T1000 (cell line): ENCODE measurements at places on chromosomes 3 and 15.

GRCh38 chr15:42073418-42073817 lies 20.9 kb downstream of the PLA2G4D start:
- DNase-seq, result no peak

- DNase-seq, result no peak
Measured at GRCh38 chr3:32401126-32401525, 9.5 kb downstream of the CMTM7 start.

GRCh38 chr15:63683343-63683951 lies 86.3 kb downstream of the FBXL22 start:
- DNase-seq, result no peak

DNA sequence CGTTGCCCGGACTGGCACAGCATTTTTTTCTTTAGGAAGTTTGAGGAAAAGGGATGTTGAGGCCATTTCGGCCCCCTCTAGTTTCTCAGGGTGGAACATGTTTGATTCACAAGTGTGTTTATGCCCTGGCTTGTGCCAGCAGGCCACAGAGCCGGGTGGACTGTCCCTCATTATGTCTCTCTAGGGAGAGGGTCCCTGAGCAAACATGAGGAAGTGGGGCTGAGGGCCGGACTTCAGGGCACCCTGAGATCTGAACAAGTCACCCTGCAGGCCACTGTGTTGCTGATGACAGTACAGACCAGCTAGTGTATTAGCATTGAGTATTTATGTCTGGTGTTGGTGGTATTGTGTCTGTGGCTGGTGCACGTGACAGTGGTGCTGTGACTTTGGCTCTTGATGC lies 34.9 kb downstream of the RNU5B-1 start:
- no peak for DNase-seq

DNA sequence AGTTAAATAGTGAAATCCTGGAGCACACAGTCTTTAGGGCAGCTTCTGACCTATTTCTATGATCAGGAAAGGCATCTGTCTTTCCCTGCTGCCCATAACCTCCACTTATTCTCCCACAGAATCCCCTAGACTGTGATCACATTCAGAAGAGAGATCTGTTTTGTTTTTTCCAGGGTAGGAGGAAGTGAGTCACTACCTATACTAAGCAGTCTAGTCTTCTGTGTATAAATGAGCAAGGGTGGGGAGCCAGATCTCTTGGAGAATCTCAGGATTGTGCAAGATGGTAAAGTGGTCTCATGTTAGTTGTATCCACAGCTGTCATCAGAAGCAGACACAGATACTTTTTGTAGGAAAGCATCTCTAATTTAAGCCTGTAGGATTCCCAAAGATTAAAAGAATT lies 11.8 kb upstream of the FBXO22 start:
- DNase-seq, result peak; percentile 10

DNA sequence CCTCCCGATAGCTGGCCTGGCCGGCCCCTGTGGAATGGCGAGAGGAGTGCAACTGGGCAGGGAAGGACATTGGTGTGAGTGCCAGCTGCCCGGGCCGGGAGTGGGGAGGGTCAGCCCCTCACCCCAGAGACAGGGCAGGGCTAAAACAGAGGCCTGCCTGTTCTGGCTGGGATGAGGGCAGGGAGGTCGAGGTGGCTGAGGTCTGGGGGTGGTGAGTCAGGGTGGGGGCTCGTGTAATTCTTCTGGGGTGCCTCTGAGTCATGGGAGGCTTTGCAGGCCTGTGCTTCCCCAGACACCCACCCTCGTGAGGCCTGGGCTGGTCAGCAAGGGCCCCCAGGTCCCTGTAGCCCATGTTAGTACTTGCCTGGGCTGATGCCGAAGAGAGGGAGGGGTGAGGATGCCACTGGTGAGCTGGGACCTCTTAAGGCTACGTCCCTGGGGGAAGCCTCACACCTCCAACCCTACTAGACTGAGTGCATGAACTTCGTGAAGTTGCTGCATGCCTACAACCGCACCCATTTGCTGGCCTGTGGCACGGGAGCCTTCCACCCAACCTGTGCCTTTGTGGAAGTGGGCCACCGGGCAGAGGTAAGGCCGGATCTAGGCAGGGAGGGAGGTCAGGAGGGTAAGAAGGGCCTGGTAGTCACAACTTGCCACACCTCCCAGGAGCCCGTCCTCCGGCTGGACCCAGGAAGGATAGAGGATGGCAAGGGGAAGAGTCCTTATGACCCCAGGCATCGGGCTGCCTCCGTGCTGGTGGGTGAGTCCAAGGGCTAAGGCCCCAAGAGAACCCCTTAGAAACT lies 1.7 kb downstream of the SEMA3B start:
- no peak for DNase-seq

GRCh38 chr3:170220871-170221270 lies 1.4 kb upstream of the PRKCI start:
- no peak for DNase-seq

DNA sequence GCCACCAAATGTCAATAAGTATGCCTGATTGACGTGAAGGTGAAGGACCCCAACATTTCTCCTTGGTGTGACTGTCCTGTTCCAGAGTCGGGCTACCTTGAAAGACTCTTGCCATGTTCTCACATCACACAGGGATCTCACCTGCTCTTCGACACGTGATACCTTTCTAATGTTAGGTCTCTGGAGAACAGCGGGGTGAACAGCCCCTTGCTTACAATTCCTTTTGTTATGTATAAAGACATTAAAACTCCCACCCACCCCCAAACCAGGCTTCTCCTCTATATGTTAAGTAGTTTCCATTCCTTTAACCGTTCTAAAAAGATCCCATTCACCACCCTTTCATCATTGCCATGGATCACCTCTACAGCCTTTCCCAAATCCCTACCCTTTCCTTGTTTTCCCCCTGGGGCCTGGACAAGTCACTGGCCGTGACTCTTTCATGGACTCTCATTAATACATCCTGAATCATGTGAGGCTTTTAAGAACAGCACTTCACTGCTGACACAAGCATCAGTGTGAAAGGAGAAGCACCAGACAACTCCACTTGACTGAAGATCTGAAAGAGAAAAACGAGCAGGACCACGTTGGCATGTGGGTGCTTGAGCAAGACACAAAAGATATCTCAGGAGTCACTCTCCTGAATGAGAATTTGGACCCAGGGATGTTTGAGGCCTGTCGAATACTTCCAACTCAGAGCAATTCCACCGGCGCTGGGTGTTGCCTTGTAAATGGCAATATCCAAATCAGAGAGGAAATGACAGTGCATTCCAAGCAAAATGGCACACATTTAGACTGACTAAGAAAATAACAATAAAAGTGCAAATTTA lies 115.0 kb downstream of the FOXP1 start:
- no peak for DNase-seq

GRCh38 chr3:96813134-96813819 lies 1.1 kb upstream of the EPHA6 start:
- peak; percentile 68 for DNase-seq

- no peak for DNase-seq
Measured at GRCh38 chr3:171230865-171231264, 204.3 kb upstream of the SLC2A2 start.

- DNase-seq, result no peak
Measured at GRCh38 chr3:2246873-2247648, 148.4 kb downstream of the CNTN4 start.

DNA sequence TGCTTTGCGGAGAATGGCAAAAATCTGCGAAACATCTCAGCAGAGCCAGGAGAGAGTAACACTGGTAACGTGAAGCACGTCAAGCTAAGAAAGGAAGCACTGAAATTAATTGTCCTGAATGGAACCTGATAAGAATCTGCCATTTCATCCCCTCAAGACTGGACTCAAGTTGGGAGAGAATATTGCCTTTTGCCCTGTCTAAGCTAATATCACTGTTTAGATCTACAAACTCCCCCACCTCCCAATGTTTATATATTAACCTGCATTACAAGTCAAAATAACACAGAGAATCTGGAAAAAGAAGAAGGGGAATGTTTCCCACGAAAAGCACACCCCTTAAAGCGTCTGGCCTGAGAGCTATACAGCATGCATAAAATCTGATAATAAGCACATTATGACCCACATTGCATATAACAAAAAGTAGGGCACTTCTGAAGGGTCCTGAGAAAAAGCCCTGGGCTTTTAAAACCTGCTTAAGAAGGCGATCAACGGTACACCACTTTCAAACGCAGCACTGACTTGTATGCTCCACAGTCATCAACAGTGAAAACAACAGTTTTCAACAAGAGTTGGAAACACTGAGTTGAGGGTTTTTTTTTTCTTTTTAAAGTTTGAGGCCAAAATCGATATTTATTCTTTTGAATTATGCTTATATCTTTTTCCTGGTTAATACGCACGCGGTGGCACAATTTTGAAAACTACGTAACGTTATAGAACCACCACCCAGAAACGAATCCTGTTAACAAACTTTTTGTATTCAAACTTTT lies 1.4 kb upstream of the KAT2B start:
- no peak for DNase-seq

DNA sequence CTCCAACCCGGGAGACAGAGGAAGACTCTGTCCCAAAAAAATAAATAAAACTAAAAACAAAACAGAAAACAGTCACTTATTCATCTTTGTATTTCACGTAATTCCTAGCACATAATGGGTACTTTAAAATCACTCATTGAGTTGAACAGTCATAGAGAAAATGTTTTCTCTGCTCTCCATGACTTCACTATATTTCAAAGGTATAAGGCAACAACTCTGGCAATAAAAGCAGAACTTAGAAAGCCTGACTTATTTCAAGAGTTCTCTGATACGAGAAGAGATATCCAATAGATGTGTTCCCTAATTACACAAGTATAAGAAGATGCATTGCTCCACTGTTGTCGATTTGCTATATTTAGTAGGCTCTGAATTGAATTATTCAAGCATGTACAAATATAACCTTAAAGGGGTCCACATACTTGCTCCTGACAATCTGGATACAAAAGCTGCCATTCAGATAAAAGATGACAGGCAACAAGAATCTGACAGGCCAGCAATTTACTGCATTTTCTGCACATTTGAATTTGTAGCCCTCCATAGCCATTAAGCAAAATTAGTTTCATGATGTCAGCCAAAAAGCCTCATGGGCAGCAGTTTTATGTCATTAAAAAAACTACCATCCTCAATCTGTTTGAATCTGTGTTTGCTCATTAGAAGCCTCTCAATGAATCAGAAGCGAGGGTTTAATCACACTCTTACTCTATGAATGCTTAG lies 47.9 kb downstream of the PEAK1 start:
- no peak for DNase-seq

DNA sequence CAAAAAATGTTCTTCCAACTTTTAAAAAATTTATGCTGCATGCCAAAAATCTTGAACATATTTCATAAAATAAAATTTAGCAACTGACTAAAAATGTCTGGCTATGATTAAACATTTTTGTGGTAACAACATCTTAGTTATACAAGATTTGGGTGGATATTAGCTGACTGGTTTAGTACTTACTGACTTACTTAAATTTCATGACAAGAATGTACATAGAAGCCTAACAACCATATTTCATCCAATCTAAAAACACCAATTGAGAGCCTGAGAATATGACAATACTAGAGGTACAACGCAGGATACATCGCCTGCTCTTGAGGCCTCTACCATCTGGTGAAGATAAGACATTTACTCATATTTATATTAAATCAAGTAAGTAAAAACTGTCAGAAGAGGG lies 34.6 kb downstream of the GNB4 start:
- DNase-seq, result no peak

- no peak for DNase-seq
Measured at GRCh38 chr15:71290881-71291635, 175.8 kb downstream of the THSD4 start.

DNA sequence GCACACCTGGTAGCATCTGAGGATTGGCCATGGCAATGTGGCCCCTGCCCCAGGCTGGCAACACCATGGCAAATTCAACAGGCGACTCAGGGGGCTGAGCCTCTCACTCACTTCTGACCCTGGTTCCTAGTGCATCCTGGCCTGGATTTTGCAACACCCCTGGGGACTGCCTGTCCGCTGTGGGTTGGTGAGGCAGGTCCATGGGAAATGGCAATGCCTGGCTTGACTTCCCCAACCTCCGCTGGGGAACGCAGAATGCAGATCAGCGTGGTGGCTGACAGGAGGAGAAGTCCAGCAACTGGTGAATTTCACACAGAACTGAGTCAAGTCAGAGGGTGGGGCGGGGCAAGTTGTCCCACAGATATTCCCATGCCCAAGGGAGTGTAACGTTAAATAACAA lies 3.9 kb upstream of the PSTPIP1 start:
- no peak for DNase-seq

DNA sequence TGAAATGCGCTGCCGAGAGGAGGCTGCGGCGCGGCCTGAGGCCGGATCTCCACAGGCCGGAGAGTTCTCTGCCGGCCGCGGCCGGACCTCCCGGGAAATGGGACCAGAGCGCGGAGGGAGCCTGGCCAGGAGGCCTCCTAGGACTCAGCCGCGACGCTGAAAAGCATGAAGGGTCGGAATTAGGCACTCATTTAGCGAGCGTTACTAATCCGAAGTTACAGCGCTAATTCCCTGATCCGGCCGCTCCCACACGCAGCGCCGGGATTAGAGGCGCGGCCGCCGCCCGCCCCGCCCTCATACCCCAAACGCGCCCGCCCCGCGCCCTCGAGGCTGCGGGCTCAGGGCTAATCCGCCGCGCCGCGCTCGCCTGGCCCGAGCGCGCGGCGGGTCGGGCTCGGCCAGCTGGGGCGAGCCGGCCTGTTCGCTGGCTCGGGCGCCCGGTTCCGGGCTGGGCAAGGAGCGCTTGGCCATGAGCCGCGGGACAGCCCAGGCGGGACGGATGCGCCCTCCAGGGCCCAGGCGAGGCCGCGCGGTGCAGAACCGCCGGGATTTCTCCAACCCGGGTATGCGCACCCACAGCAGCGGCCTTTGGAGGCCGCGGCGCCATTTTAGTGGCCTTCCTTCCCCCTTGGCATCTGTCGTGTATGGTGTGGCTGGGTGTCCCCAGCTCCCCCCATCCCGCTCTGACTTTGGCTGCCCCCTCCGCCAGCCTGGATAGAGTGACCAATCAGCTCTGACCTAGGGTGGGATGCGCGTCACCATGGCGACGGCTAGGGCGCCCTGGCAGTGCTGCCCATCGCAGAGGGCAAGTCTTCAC lies 36.8 kb upstream of the POLG start:
- DNase-seq, result no peak

DNA sequence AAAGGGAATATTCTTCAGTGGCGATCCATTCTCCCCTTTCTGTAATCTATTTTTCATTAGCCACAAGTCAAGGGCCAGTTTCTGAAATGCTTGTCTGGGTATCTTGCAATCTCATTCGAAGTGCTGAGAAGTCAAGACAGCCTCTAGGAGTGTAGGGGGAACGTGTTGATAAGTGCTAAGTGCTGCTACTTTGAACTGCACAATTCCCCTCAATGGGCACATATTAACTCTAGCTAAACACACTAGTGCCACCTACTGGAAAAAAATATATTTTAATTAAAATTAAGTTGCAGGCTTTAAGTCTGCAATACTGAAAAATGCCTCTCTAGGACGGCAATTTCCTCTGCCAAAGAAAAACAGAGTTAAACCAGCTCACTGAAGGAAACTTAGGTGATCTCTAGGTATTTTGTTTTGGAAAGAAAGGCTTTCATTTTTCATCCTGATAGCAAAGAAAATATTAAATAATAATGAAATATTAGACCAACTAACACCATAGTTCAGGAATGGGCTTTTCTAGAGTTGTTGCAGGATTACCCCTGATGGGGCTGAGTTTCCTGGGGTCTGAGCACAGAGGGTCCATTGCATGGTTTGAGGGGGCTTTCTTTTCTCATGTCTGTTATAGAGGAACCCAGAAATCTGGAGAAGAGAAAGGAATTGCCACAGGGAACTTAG lies 181.9 kb upstream of the KBTBD8 start:
- DNase-seq, result no peak
